Natural killer cell (primary cell): ENCODE measurements at places on chromosomes 12 and 14. TPM values are rescaled to one million over a fixed set of nuclear protein-coding genes. Genes with fewer than 3 reads are reported as not detected.

CRADD gene
- total RNA-seq = 26.4 TPM

RNASE7 gene
- total RNA-seq = not detected

TAMALIN gene
- 424 TPM for total RNA-seq

LHX5 gene
- not detected for total RNA-seq

RALGAPA1 gene
- 90.7 TPM for total RNA-seq

CCDC91 gene
- 48.8 TPM for total RNA-seq

PPFIA2 gene
- total RNA-seq = not detected

KCNK10 gene
- total RNA-seq = not detected

SMCO2 gene
- total RNA-seq = not detected

PTCSC3 gene
- total RNA-seq = not detected

SRRM4 gene
- not detected for total RNA-seq

C14orf132 gene
- not detected for total RNA-seq

USP44 gene
- total RNA-seq = 1.8 TPM

HOXC9 gene
- total RNA-seq = not detected

LGR5 gene
- not detected for total RNA-seq

IPO8 gene
- total RNA-seq = 49.2 TPM

COX8C gene
- total RNA-seq = not detected

GALNT8 gene
- total RNA-seq = 0.73 TPM

VWF gene
- total RNA-seq = 0.14 TPM

NUAK1 gene
- total RNA-seq = 3.4 TPM

IGF1 gene
- total RNA-seq = not detected

CLSTN3 gene
- 95.5 TPM for total RNA-seq

TMEM30B gene
- total RNA-seq = 1.3 TPM

PTPRO gene
- total RNA-seq = 1.2 TPM

KRT73 gene
- total RNA-seq = 92.9 TPM

RNASE3 gene
- not detected for total RNA-seq

LRFN5 gene
- total RNA-seq = not detected

TAS2R7 gene
- not detected for total RNA-seq

C14orf39 gene
- total RNA-seq = not detected

GALNT6 gene
- 19.3 TPM for total RNA-seq

KRT83 gene
- not detected for total RNA-seq
